ENCODE measurements at places on chromosomes 13 and 19.
A peak's percentile ranks its signal among the peaks of the same experiment; 100 is the strongest.

DNA sequence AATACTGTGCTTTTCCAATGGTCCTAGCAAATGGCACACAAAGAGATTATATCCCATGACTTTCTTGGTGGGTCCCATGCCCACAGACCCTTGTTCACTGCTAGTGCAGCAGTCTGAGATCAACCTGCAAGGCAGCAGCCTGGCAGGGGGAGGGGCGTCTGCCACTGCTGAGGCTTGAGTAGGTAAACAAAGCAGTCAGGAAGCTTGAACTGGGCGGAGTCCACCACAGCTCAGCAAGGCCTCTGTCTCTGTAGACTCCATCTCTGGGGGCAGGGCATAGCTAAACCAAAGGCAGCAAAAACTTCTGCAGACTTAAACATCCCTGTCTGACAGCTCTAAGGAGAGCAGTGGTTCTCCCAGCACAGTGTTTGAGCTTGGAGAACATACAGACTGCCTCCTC is 82.9 kb downstream of the ZNF737 start:
- DNase-seq: peak; percentile 17

- DNase-seq: peak; percentile 65
Measured at GRCh38 chr19:2478756-2479555, 3.0 kb downstream of the GADD45B start.

- no peak for DNase-seq
Measured at GRCh38 chr13:46507981-46508380, 45.0 kb upstream of the LRCH1 start.

- DNase-seq: no peak
Measured at GRCh38 chr13:111850458-111850857, 216.5 kb upstream of the SOX1 start.

DNA sequence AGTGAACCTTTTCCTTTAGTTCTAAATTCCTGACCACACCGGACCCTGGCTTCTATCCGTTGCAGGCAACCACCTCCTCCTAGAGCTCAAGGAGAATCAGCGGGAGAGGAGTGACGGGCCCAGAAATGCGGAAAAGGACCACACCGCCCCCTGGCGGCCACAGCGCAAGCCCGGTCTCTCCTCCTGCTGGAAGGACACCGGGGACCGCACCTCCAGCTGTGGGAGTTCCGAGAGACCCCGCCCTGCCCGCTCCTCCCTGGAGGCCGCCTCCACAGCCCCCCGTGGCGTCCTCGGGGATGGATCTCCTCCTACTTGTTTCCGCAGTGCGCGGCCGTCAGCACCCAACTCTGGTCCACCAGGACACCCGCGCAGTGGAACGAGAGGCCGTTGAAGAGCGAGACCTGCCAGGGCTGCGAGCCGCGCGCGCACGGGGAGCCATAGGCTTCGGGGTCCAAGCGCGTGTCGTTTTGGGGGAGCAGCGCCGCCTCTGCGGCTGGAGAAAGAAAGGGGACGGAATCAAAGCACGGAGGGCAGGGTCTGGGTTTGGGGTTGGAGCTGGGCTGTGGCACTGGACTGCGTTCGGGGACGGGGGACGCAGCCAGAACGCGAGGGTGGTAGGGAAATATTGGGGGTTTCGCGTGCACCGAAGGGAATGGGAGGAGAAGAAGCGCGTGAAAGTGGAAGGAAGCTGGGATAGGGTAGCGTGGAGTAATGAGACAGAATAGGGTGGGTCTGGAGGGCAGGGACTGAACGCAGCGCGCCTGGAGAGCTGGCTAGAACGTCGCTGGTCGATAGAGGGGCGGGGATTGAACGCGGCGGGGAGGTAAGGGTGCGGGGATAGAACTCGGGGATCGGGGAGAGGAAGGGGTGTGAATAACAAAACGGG is 2.5 kb downstream of the KLK10 start:
- peak; percentile 39 for DNase-seq

DNA sequence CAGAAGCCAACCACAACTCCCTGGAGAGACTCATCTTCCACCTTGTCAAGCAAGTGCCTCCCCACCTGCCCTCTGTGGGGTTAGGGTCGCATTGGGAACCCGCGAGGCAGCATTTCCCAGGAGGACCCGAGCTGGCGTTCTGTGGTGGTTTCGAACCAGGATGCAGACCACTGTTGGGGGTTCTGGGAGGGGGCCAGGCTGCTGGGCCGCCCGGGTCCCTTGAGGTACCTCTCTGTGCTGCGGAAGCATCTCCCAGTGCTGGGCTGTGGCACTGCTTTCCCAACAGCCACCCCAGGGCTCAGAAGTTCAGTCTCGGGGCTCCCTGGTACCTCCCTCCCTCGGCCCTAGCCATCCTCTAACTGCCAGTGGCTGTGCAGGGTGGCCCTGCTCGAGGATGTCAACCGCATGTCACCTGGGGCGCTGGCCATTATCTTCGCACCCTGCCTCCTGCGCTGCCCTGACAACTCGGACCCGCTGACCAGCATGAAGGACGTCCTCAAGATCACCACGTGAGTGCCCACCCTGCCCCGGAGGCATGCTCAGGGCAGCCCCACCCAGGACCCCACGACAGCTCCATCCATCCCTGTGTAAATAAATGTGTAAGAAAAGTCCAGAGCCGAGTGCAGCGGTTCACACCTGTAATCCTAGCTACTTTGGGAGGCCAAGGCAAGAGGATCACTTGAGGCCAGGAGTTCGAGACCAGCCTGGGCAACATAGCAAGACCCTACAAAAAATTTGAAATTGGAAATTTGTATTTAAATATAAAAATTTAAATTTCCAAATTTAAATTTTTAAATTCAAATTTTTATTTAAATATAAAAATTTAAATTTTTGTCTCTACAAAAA is 8.2 kb upstream of the USE1 start:
- no peak for DNase-seq

DNA sequence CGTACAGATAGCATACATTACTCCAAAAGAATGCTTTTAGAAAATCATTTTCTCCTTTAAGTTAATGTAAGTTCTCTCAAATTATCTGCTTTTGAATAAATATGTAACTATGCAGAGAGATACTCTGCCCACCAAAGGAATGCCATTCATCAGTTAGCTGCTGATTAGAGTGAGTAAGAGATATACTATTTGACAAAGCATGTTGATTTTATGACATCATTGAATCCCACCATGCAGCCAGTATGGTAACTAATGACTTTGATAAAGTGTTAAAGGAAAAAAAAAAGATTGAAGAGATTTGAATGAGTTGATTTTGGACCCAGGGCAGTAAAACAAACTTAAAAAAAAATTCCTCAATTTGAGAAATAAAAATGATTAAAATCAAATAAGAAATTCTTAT is 521.5 kb downstream of the SLITRK6 start:
- DNase-seq: no peak

GRCh38 chr19:35932291-35932936 is 3.8 kb upstream of the LRFN3 start:
- DNase-seq: no peak

DNA sequence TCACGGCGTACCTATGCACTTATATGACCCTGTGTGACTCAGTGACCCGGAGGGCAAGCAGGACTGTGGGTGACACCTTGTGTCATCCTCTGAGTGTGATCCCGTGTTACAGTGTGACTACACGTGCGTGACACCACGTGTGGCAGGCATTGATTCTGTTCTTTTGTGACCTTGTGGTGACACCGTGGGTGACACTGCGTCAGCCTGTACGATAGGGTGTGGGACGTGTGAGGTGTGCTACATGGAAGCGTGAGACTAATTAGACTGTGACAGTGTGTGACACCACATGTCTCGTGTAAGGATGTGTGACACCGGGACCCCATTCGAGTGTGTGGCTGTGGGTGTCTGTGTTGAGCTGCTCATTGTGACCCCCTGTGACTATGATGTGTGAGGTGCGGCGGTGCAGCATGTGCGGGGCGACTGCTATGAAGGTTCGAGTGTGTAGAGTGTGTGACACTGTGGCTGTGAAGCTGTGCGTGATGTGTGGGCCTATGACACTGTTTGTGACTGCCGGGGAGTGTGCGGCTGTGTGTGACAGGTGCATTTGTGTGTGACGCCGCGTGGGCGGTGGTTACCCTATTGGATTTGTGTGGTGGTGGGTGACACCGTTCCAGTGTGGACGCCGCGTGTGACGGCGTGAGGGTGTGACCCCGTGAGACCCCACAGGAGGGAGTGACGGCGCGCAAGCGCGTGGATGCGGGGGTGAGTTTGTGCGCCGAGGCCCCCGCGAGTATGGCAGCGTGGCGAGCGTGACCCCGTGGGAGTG is 399 bp upstream of the SPTBN4 start:
- DNase-seq: peak; percentile 88

DNA sequence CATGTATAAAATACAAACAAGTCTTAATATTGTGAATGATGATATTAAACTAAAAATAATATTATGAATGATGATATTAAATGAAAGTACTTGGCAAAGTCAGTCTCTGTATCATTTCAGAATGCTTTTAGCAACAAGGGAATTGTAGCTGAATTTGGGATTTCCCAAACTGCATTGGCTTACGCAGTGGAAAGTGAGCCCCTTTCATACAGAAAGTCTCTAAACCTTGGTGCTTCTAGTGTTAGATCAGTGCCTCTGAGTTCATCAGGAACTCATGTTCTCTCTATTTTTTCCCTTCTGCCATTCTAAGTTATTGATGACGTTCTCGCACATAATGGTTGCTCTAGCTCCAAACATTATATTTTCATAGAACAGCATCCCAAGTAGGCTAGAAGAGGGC is 300.0 kb downstream of the ITGBL1 start:
- no peak for DNase-seq

DNA sequence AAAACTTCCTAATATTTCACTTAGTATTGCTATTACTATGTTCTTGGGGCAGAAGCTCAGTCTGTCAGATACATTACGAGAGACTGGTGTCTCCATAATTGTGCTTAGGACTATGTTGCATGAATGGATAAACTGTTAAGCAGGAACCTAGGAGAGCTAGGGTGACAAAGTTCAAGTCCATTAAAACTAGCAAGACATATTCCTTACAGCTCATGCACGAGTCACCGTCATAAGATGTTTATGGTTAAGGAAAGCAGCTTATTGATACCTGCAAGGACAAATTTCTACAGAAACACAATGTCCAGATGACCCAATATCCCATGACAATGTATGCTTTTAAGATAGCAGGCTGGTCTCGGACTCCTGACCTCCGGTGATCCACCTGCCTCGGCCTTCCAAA is 5.7 kb upstream of the ZNF813 start:
- no peak for DNase-seq

- DNase-seq: peak; percentile 31
Measured at GRCh38 chr19:16118489-16119033, 6.9 kb downstream of the RAB8A start.

- no peak for DNase-seq
Measured at GRCh38 chr13:49305792-49306425, 58.2 kb downstream of the CDADC1 start.

DNA sequence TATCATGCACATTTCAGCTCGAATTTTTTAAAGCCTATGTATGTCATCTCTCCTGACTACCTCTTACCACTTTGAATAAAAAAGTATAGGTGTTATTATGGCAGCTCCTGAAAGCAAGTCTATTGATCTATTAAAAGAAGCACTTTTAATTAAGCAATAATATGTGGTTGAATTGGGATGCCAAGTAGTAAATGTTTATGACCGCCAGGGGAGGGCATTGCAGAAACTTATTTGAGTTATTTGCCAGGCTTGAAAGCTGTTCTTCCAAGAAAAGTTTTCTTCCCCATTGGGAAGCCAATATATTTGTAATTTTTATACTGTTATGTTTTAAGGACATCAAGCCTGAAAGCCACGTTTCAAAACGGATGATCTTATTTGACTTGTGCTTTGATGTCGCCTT is 88.1 kb upstream of the SOX21 start:
- no peak for DNase-seq

GRCh38 chr13:109744512-109745051 is 41.8 kb downstream of the IRS2 start:
- DNase-seq: no peak

DNA sequence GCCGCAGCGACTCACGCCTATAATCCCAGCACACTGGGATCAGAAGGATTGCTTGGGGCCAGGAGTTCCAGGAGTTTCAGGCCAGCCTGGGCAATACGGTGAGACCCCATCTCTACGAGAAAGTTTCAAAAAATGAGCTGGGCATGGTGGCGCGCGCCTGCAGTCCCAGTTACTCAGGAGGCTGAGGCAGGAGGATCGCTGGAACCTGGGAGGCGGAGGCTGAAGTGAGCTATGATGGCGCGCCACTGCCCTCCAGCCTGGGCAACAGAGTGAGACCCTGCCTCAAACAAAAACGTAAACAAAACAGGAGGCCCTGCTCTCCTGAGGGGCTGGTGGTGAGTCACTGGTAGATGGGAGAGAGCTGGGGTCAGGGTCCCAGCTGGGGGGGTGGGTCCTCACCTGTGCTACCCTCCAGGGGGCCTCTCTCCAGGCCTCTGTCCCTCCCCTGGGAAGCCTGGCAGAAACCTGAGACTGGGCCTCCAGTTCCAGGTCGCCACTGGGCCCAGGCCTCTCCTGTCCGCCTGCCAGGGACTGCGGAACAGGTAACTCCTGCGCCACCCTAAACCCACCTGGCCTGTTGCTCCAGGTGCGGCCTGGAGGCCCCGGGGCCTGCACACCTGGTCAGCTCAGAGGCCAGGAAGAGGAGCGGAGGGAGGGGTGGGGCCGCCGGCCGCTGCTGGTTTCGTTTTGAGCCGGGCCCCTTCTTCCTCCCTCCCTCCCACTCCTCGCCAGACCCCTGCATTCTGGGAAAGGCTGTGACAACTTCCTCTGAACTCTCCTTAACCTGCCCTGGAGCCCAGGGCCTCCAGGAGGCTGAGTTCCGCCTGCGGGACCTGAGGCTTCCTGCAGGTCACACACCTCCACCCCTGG is 17.2 kb upstream of the ZBTB7A start:
- DNase-seq: peak; percentile 39

DNA sequence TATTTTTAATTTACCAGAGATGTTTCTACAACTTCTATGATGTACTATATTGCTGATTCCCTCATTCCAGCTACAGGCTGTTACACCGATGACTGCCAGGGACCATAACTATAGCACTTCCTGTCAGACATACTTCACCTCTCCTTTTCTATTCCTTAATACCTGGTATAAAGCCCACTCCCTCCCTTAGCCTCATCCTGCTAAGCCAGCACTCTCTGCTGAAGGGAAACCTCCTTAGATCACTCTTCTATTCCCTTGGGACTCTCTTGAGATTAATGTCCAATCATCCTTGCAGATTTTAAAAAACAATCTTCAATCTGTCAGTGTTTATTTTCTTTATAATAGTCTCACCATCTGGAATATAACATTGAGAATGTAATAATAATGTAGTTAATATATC is 127.9 kb downstream of the DIAPH3 start:
- no peak for DNase-seq

DNA sequence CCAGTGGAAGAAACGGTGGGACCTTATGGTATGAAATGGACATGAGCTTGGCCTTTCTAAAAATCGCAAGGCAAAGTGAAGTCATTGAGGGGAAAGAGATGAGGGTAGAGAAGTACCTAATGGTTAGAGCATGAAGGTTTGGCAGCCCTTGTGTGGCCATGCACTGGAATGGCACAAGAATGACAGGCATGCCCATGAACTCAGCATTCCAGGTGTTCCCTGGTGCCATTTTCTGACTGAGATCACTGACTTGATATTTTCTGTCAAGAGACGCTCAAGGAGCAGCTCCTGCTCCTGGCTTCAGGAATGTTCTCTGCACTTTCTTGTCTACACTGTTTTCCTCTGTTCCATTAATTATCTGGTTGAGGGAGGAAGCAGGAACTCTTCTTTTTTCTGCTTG is 225.0 kb upstream of the SLC10A2 start:
- DNase-seq: no peak

All from CD4-positive, alpha-beta T cell treated with Interleukin-2 at 100 ng/mL for 4 hours (primary cell).